ENCODE measurements at places on chromosomes 5 and 9.

DNA sequence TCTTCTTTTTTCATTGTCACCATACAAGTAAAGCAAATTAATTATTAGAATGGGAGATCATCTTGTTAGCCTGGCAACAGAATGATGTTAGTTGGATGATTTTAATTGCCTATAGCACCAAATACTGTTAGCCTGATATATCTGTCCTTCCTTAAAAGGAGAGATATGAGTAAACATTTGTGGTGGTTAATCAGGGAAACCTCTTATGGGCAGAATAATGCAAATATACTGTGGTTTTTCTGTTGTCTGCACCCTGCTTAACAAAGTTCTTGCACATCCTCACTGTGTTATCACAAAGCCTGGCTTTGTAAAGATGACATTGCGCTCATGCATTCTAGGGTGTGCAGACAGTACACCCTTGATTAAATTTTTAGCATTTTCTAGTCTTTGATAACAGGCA is 254.9 kb upstream of the SMC2 start:
- no peak for DNase-seq

GRCh38 chr5:56159521-56159947 is 73.6 kb downstream of the ANKRD55 start:
- peak; percentile 19 for DNase-seq

GRCh38 chr9:109381011-109381729 is 60.3 kb upstream of the EPB41L4B start:
- DNase-seq, result no peak

DNA sequence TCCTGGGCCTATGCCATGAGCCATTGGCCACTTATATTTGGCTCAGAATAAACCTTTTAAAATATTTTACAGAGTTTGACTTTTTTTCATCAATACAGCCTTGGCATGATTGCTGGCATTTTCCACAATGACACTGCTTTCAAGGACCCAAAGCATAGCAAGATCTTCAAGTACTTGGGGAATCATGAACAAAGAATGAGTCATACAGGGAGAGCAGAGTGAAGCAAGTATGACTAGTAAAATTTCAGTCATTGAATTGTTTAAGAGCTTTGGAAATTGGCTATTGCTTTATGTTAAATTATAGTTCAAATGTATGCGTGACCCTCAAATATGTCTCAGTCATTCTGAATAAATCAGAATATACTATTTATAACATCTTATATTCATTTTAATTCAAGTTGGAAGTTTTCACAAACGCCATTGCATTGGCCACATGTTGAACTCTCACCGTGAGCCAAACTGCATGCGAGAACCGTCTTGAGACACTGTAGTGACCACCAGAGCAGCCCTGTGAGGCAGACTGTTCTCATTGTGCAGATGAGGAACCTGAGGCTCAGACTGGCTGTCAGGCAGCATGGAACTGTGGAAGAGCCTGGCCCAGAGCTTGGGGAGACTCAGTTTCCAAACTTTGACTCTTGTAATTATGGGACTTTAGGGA is 52.9 kb downstream of the GDNF start:
- peak; percentile 50 for DNase-seq

DNA sequence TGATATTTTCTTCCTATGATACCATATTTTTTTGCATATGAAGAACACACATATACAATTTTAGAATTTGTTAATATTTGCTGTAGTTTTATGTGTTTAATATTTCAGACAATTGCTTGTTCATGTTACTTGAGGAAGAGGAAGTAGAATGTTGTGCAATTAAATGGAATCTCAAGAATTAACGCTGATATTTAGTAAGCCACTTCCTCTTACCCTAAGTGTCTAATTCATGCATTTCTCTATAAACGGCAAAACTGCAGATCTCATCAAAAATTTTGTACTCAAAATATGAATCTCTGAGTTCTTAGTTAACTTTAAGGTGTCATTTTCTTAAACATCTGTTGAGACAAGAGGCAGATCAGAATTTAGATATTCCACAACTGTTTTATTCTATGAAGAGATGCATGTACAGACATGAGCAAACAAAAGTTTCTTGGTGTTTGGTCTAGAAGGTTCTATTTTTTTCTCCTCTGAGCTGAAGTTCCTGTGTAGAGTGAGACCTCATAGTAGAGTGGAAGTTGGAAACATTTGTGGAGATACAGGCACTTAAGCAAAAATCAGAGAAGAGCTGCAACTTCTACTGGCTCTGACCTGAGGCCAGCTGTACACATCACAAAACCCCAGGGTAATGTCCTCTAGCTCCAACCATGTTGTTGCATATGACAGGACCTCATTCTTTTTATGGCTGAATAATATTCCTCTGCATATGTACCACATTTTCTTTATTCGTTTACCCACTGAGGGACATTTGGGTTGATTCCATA is 16.6 kb upstream of the TGFBI start:
- peak; percentile 63 for DNase-seq

DNA sequence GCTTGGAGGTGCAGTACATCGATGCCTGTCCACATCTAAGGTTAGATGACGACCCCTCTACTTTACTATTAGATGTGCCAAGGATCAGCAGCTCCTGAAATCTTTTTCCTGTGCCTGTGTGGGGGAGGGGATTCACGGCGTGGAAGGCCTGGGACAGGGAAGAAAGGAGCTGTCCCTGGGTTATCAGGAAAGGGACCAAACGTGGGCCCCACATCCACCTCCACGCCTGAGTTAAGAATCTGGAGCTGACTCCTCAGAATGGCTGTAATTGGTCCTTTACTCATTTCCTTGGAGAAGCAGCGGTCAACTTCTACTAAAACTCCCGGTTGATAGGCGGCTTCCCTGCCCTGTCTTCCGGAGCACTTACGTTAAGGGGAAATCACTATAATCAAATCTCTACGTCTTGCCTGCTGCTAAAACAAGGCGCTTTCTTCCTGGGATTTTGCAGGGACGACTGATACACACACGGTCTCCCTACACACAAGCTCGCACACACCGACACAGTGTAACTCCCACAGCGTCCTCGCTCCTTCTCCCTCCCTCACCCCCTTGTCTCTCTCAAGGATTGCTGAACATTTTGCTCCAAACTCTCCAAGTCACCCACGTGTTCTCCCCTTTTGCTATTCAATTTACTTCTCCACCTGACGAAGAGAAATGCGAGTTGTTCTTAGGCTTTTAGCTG is 1.4 kb downstream of the PDE4D start:
- no peak for DNase-seq

GRCh38 chr5:57537811-57538210 is 55.2 kb upstream of the ACTBL2 start:
- no peak for DNase-seq

DNA sequence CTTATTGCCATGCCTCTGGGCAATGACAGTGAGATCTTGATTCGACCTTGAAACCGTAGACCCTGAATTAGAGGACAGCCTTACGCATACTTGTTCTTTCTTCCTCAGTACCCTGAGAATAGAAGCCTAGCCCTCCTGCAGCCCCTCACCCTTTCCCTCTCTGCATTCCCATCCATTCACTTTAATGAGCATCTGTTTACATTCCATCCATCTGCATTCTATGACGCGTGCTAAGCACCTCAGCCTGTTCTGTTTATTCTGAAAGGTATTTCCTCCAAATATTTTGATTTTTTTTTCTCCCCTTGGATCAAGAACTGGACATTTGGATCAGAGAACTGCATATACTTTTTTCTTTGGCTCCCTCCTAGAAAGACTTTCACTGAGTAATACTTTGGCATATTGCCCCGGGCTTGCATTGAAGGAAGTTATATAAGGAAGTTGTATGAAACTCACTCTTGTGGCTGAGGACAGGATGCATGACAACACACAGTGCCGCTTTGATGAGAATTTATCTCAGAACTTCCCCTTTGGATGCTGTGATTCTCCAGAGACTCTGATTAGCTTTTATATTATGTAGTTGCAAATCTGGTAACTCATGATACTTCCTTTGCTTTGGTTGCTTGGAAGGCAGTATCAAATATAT is 15.7 kb downstream of the TMEM8B start:
- peak; percentile 81 for DNase-seq

DNA sequence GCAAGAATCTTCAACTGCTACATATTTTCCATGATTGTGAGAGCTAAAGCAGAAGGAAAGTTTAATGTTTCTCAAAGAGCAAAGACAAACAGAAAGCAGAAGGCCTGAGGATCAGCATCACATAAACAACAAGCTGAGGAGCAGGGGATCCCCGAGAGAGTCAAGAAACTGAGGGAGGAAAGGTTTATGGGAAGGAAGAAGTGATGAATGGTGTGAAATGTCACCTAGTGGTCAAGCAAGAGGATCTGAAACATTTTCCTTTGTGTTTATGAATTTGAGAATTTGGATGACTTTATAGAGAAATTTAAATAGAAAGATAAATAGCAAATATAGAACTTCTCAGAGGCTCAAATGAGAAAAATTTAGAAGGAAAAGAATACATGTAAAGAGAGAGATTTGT is 481.9 kb downstream of the CHSY3 start:
- no peak for DNase-seq

DNA sequence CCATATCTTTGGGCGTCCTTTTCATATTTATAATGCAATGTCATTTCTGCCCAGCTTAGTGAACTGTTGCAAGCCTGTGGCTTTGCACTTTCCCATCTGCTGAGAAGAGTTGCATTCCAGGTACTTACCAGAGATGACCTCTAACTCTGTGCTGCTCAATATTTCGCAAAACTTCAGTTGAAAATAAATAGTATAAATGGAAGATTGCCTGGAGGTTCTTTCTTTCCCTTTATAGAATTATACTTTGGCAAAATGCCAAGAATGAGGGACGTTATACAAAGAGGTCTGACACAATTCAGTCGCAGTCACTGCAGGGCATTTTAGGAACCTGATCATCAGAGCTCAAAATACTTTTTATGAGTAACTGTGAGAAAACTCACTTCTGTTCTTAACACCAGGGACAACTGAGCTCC is 18.9 kb upstream of the VLDLR start:
- DNase-seq, result no peak

- no peak for DNase-seq
These were observed 98.2 kb downstream of the MAP1B start for GRCh38 chr5:72205431-72206009.

- no peak for DNase-seq
These were observed 124.7 kb downstream of the PAPPA start for GRCh38 chr9:116278326-116278725.
